Coronary artery (tissue), 2 donors: ENCODE measurements at places on chromosomes 4 and X.

DNA sequence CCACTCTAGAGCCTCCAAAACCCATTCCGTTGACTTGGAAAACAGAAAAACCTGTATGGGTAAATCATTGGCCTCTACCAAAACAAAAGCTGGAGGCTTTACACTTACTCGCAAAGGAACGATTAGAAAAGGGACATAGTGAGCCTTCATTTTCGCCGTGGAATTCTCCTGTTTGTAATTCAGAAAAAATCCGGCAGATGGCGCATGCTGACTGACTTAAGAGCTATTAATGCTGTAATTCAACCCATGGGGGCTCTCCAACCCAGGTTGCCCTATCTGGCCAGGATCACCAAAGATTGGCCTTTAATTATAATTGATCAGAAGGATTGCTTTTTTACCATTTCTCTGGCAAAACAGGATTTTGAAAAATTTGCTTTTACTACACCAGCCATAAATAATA lies 60.8 kb downstream of the ZNF732 start:
- no peak for DNase-seq

- DNase-seq, result no peak
Observed at GRCh38 chrX:107102980-107103379, 15.6 kb downstream of the RBM41 start.

DNA sequence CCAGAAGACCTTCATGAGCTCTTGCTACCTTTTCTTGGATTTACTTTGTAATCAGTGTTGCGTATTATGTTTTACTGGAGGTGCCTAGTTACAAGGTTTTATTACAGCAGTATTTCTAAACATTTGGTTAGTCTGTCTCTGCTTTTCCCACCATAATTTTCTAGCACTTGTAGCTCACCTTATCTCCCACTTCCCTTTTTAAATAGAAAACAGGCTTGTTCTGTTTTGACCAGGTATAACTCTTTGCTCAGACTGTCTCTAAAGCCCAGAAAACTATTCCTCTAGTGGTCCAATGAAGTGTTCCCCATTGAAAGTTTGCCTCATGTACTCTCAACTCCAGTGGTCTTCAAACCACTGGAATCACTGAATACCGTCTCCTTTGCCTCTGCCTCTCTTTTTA lies 43.9 kb downstream of the AFF1 start:
- DNase-seq, result no peak

GRCh38 chr4:8897251-8898167 lies 25.9 kb upstream of the HMX1 start:
- DNase-seq, result no peak

DNA sequence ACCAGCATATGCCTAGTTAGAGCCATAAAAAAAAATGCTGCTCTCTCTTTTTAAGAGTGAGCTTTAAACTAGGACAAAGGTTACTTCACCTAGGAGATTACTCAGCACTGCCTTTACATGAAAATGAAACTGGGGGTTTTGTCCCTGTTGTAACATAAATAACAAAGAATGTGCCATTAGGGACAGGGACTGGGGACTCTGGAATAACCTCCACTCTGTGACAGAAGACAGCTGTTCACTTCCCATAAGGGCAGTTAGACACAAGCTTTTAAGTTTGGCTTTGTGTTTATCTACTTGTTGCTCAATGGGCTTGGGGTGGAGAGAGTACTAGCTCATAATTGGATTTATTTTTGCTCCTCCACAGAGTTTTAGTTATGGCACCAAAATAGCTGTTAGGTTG lies 11.9 kb downstream of the ENPEP start:
- DNase-seq, result no peak

GRCh38 chr4:71239365-71239764 lies 99.5 kb upstream of the SLC4A4 start:
- no peak for DNase-seq

GRCh38 chr4:125105561-125105960 lies 209.2 kb upstream of the FAT4 start:
- no peak for DNase-seq

- no peak for DNase-seq
Observed at GRCh38 chrX:153969904-153970356, 1.7 kb downstream of the HCFC1 start.

GRCh38 chr4:159735281-159736207 lies 632.7 kb downstream of the RAPGEF2 start:
- DNase-seq, result no peak

- DNase-seq, result no peak
Observed at GRCh38 chrX:139738581-139738980, 30.6 kb upstream of the MCF2 start.

GRCh38 chr4:63919636-63920365 lies 489.4 kb downstream of the TECRL start:
- no peak for DNase-seq

DNA sequence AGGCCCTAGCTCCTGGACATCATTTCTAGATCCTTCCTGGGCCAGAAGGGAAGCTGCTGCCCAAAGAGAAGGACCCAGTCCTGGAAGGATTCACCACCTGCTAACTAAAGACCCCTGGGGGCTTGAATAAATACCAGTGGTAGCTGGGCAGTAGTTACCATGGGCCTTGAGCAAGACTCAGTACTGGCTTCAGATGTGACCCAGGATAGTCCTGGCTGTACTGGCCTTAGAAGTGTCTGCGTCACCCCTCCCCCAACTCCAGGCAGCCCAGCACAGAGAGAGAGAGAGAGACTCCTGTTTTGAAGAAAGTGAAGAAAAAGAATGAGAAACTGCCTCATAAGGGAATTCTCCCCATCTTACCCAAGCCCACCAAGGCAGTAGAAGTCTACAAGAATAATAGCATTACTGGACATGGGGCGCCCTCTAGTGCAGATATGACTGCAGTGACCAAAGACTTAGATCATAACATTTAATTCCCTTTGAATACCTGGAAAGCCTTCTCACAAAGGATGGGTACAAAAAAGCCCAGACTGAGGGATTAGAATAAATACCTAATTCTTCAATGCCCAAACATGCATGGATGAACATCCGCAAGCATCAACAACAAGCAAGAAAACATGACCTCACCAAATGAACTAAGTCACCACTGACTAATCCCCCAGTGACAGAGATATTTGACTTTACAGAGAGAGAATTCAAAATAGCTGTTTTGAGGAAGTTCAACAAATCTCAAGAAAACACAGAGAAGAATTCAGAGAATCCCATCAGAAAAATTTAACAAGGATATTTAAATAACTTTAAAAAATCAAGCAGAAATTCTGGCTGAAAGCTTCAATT lies 171.8 kb downstream of the HNRNPD start:
- no peak for DNase-seq

DNA sequence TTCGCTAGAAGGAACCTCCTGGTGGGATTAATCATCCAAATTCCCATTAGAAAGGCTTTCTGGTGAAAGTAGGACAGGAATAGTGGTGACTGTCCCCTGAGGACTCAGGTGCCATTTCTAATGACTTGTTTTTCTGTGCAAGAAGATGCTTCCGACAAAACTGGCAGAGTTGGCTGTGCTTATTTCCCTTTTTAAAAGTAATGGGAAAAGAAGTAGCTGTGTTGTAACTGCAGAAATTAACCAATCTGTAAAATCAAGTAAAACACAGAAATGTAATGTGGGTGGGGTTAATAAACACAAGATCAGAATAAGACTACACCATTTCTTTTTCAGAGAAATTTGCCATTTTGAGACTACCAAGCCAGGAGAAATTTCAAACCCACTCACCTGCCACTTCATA lies 55.0 kb upstream of the FAM9B start:
- no peak for DNase-seq

GRCh38 chr4:85391589-85392410 lies 83.2 kb upstream of the ARHGAP24 start:
- DNase-seq, result no peak

DNA sequence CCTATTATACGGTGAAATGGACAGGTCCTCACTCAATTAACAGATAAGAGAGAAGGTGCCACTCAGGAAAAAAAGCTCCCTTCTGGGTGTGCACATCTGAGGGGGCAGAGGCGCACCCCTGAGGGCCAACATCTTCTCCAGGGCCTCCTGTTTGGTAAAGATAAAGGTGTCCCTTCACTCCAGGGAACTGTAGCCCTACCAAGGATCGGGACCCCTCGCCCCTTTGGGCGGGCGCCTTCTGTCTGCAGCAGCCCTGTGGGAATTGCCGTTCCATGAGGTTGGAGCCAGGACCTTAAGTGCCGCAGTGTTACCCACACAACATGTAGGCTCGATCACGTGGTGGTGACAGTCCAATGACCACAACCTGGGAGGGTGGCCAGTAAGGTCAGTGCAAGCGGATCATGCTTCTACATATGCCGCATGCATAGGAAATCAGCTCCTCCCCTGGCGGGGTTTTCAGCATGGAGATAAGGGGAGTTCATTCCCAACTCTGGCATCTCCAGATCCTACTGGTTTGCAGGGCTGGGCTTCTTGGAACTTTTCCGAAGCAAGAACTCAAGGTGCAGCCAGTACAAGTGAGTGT lies 253.3 kb downstream of the EVC2 start:
- DNase-seq, result no peak

- no peak for DNase-seq
Observed at GRCh38 chrX:133726211-133726630, 259.2 kb downstream of the GPC3 start.

GRCh38 chr4:61478340-61478739 lies 278.2 kb downstream of the ADGRL3 start:
- no peak for DNase-seq

DNA sequence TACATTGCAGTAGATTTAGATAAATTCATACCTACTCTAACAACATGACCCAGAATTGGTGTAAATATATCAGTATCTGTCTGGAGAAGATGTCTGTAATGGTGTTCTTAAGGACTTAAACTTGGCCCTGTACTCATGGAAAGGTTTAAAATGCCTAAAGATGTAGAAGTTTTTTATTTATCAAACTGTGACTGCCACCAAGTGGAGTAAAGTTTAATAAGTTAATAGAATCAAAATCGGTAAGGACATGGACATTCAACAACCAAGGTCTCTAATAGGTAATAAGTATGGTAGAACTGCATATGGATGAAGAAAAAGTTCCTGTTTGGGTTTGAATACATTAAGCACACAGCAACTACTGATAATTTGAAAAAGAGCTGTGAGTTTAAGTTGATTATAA lies 474.0 kb upstream of the NDST3 start:
- no peak for DNase-seq

DNA sequence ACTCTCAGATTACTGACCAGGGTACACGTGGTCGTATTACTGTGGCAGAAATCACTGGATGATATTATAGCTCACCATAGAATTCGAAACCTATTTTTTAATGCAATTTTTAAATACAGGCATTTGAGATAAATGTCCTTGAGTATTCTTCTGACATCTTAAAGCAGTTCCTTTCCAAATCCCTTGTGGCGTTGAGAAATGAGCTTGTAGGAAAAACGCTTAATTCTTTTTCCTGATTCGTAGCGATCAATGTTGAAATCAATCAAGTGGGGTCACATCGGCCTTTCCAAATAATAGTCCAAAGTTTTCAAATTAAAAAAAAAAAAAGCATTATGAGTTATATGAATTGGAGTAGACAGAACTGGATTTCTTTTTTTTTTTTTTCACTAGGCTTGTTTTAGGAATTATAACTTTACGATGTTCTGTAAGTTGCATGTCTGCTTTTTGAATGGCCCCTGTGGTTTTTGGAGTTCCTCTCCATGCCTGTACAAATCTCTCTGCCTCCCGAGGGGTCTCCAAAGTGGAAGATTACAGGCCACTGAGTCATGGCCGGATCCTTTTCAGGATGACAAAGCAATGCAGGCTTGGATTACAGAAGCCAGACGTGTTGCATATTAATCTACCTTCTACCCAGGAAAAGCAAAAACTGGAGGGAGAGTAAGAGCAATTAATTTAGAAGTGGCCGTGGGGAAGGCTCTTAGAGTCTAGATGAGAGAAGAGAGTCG lies 226.1 kb downstream of the SHOX start:
- no peak for DNase-seq

DNA sequence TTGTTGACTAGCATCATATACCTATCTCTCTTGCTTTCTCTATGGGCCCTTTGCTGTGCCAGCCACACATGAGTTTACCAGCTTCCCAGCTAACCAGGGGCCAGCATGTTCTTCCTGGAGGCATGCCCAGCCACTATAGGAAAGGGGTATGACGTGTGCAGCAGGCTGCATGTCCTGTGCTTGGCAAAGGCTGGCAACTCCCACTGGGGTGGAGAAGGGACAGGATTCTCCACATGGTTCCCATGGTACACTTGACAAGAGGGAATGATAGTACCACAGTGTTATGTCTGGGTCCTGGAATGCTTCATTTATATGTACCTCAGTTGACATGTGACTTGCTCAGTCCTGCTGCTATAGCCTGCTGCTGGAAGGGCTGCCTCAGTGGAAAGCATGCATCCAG lies 78.8 kb downstream of the TMEM164 start:
- peak; percentile 78 for DNase-seq

DNA sequence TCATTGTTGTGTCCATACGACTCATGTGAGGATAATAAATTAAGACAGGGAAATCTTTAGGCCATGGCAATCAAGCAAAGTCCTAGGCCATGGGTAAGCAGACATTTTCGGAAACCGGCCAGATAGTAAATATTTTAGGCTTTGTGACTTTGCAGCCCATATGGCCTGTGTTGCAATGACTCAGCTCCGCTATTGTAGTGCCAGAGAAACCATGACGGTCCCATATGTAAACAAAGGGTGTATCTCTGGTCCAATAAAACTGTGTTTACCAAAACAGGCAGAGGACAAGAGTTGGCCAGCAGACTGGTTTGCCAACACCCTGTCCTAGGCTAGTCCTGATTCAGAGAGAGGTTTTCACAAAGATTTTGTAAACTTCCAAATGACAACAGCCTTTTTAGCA lies 5.0 kb downstream of the FAM114A1 start:
- DNase-seq, result no peak

DNA sequence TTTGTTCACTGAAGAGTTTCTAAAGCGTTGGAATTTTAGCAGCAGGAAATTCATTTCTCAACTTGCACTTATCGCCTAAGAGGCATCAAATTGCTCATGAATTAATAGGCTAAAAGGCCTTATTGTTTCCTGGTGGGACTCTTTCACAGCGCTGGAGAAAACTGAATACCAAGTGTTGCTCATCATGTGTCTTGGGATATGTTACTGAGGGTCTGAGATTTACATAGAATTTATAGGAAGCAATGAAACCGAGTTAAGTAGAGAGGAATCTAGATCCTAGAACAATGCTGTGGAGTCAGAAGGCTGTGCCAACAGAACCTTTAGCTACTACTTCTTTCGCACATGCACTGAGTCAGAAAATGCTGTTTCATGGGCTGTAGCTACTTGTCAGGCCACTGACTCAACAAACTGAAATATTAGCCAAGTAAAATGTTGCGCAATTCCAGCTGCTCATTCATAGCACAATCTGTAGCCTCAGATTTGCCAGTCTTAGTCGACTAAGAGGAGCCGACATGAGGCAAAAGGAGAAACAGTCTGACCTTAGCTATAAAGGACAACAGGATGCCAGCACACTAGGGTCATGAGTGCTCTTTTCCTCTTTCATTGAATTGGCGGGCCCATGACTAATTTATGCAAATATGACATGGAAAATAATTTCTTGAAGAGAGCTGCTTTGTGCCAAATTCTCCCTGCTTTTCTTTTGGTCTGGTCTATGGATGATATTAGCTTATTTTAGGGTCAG lies 35.9 kb upstream of the CXCL8 start:
- DNase-seq, result peak; percentile 86
